Mucosa of gallbladder (tissue), 1 donor: ENCODE measurements at places on chromosomes 12 and 14. TPM values are rescaled to one million over a fixed set of nuclear protein-coding genes. Genes with fewer than 3 reads are reported as not detected.

Gene AMN
- 204 TPM for total RNA-seq

GRCh38 chr12:110245369-110245772 is 35.7 kb upstream of the ATP2A2 start:
- DNase-seq = peak; percentile 33

- DNase-seq = peak; percentile 33
These were observed 643 bp downstream of the ZFC3H1 start for GRCh38 chr12:71662849-71663560.

DNA sequence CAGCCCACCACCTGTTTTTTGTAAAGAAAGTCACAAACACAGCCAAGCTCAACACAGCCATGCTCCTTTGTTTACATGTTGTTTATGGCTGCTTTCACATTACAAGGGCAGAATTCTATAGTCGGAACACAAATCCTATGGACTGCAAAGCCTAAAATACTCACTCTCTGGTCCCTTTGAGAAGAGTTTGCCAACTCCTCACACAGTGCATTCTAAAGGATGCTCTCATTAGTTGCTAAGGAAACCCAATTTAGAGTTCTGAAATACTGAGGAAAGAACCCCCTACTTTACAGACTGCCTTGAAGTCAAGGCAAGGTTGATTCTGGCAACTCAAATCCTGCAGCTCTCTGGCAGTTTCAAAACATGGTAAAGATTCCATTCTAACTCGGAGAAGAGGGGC is 38.3 kb downstream of the DCP1B start:
- no peak for DNase-seq
